Iris pigment epithelial cell (primary cell): ENCODE measurements at places on chromosomes 2 and 18.

GRCh38 chr2:26563686-26564085 is 77.5 kb downstream of the CIB4 start:
- no peak for DNase-seq

GRCh38 chr18:770583-770961 is 41.5 kb downstream of the YES1 start:
- no peak for DNase-seq

GRCh38 chr2:135150725-135151124 is 98.6 kb downstream of the RAB3GAP1 start:
- peak; percentile 26 for DNase-seq

GRCh38 chr2:127200962-127201361 is 19.1 kb downstream of the CYP27C1 start:
- no peak for DNase-seq

- DNase-seq: peak; percentile 12
Observed at GRCh38 chr2:171793691-171794678, 100.1 kb downstream of the SLC25A12 start.

GRCh38 chr2:88400037-88400767 is 52.3 kb downstream of the FOXI3 start:
- no peak for DNase-seq

- peak; percentile 16 for DNase-seq
Observed at GRCh38 chr2:177433402-177433801, 40.8 kb downstream of the AGPS start.

GRCh38 chr18:48020337-48021250 is 90.1 kb upstream of the SMAD2 start:
- no peak for DNase-seq

- no peak for DNase-seq
Observed at GRCh38 chr2:30577151-30577550, 130.1 kb downstream of the LCLAT1 start.

DNA sequence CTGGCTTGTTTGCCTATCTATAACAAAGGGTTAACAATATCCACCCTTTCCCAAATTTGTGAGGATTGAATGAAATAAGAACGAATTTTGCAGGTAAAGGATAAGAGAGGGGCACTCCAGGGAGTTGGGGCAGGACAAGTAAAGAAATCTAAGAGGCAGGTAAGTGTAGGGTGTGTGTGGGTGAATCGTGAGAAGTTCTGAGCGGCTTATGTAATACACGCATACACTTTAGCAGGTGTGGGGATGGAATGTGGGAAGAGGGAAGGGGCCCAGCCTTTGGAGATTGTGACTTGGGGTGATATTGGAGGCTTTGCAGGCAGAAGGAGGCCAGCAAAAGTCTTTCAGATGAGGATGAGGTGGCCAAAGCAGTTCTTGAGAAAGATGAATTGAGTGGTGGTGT is 83.2 kb upstream of the AQP4 start:
- no peak for DNase-seq

DNA sequence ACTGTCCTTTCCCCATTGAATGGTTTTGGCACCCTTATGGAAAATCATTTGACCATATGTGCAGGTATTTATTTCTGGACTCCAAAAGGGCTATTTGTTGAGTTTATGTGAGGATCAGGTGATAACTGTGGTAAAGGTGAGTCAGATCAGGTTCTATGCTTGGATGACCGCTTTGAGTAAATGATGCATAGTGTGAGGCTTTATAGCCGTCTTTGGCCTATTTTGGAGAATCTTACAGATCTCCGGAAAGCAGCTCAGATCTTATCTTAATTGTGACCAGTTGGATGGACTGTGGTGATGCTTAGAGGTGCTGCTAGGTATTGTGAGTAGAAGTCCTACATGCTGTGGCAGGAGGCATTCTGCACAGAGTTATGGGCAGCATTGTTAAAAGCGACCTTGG is 126.2 kb downstream of the METTL8 start:
- DNase-seq: no peak

- DNase-seq: no peak
Observed at GRCh38 chr2:99886418-99886817, 256.0 kb downstream of the AFF3 start.

- no peak for DNase-seq
Observed at GRCh38 chr2:32806857-32807256, 139.9 kb upstream of the LTBP1 start.

DNA sequence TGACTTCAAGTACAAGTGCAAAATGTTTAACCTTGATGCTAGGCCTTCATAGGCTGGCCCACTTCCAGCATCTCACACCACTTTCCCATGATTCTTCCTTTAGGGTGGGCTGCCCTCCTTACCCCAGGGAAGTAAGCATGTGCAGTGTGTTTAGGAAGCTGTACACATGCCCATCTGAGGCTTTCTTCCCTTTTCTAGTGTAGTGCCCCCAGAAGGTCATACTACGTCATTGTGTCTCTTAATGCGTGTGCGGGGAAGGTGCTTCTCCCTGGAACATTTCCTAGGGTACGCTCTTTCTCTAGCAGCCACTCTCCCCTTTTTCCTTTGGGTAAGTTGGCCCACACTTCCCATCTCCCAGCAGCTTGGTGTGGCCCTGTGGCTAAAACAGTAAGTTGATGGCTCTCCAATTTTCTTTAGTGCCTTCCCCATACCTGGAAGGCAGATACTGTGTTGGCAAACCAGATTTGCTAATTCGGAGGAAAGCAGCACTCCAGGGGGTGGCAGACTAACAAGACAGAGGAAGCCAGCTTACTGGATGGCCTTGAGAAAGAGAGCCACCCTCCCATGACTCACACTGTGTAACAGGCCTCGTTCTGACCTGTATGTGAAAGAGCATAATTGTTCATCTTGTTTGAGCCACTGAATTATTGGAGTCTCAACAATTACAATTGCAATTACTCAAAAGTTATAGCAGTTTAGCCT is 1.1 kb upstream of the SULT6B1 start:
- DNase-seq: peak; percentile 97

DNA sequence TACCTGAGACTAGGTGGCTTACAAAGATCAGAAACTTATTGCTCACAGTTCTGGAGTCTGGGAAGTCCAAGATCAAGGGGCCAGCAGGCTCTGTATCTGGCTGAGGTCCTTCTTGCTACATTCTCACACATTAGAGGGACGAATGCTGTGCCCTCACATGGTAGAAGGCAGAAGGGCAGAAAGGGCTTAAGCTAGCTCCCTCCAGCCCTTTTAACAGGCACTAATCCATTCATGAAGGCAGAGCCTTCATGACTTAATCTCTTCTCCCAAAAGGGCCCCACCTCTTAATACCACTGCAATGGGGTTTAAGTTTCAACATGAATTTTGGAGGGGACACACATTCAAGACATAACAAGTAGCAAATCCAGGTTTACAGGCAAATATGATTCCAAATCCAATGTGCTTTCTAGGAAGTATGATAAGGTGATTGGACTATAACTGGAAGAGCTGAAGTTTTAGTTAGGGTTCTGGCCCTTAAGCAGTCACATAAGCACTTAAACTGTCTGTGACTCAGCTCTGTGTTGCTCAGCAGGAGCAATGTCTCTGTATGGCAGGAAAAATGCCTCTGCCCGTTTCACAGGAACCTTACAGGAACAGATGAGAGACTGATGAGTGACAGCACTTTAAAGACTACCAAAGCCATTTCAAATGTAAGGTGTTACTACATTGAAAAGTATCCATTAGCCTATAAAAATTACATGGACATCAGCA is 119.6 kb upstream of the PTPRM start:
- DNase-seq: peak; percentile 52

GRCh38 chr2:67839242-67839641 is 223.6 kb downstream of the C1D start:
- peak; percentile 34 for DNase-seq

DNA sequence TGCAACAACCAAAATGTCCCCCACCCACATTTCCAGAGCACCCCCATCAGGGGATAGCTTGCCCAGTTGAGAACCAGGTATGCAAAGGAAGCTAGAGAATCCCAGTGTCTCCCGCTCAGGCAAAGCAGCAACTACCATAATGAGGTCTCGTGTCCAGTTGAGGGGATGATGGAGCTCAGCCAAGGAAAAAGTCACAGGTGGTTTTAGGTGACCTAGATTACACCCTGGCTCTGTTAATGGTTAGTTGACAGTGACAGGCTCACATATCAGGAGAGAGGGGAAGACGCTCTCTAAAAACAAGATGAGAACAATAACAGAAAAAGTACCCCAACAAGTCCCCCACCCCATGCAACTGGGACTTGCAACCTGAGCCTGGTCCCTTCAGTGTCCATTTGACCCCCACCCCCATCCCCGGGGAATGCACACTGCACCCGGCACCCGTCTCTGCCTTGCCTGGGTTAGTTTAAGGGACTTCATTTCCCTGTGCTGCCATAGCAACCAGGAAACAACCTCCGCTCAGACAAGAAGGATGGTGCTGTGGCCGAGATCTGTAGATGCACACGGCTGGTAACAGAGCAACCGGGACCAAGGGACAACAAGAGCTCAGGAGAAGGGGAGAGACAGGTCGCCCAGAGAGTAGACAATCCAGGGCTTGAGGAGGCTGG is at the start of gene KIAA2012:
Gene KIAA2012, plus strand, starts transcription at position 519 of the 665 bp plus-strand sequence. CDS start 373 bp downstream, outside the sequence.
- peak; percentile 4 for DNase-seq

- DNase-seq: no peak
Observed at GRCh38 chr2:148640767-148641166, 3.8 kb upstream of the EPC2 start.

GRCh38 chr2:139077099-139077737 is 297.0 kb upstream of the NXPH2 start:
- DNase-seq: no peak

DNA sequence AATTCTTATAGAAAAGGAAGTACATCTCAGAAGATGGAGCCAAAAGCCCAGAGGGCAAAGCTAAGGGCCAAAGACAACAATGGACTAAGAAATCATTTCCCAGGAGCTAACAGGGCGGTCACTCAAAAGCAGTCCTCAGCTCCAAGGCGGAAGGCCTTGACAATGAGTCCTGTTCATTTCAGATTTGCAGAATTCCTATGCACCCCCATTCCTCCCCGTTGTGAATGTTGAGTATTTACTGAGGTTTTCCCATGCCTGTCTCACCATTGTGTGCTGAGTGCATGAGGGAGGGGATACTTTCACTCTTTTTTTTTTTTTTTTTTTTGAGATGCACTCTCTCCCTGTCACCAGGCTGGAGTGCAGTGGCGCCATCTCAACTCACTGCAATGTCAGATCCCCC is 18.8 kb upstream of the DTNB start:
- DNase-seq: peak; percentile 10

DNA sequence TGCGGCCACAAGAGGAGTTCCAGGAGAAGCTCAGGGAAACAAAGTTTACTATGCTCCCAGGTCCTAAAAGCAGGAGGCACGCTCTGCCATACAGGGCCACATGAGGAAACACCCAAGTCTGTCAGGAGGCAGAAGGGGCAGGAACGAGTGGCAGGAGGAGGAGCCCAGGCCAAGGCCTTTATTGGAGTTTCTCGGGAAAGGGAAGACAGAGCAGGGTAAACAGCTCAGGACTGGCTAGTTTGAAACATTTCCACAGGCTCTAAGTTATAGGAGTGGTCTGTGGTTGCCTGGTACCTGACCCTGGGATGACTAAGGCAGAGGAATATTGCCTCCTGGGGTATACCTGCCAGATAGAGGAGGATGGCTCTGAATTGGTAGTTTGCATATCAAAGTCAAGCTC is 3.7 kb upstream of the ZNF638 start:
- no peak for DNase-seq

DNA sequence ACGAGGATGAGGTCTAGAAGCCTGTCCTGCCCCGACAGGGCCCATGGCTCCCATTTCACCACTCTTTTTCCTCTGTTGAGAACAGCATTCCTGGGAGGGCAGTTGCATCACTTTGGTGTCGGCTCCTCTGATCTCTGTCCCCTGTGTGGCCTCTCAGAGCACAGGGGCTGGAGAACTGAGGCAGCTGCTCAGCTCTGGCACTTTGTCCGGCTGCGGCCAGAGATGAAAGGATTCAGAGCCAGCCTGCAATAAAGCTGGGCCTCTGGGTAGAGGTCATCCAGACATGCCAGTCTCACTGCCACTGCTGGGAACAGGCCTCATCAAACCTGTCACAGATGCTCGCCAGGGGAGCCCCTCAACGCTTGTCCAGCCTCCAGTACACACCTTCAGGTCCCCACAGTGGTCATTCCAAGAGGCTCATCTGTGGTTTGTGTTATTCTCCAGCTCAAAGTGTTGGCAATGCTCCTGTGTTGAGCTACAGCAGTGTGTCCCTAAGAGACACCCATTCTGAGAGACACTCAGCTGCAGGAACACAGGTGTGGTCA is 13.1 kb upstream of the ROCK2 start:
- peak; percentile 18 for DNase-seq

GRCh38 chr2:229027353-229028105 is 243.6 kb downstream of the PID1 start:
- no peak for DNase-seq

GRCh38 chr2:108621087-108621559 is 86.9 kb downstream of the LIMS1 start:
- DNase-seq: peak; percentile 57

- no peak for DNase-seq
Observed at GRCh38 chr2:239388236-239389151, 12.3 kb downstream of the HDAC4 start.

- no peak for DNase-seq
Observed at GRCh38 chr2:232875256-232876121, 5.4 kb downstream of the SNORC start.

DNA sequence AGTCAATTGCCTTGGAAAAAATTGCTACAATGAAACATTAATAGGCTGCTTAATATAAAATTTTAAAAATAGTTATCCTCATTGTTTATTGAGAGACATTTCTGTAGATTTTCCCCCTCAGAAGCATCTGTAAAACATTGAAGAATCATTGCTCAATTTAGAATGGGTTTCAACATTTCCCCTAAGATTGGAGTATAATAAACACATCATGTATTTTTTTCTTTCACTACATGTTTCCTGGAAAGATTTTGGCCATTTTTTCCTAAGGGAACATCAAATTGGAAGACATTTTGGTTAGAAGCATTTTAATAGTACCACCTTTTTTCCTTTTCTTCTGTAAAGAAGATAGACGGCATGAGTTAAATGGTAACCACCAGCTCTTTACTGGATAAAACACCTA is 443.2 kb upstream of the SPHKAP start:
- no peak for DNase-seq

DNA sequence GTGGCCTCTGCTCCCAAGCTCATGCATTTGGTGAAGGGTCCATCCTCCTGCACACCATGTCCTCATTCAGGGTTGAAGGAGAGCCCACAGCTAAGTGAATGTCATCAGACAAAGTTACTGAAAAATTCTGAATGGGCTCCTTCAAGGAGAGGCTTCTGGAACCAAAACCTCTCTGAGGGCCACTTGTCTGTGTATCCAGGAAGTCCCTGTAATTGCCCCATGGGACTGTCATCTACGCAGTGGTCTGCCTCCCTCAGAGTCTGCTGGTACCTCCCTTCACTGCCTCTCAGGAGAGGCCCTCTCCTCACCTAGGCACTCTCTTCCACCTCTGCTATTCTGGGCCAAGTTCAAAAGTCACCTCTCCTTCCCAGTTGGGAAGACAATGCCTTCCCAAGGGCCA is 68.0 kb downstream of the SLC4A5 start:
- no peak for DNase-seq

DNA sequence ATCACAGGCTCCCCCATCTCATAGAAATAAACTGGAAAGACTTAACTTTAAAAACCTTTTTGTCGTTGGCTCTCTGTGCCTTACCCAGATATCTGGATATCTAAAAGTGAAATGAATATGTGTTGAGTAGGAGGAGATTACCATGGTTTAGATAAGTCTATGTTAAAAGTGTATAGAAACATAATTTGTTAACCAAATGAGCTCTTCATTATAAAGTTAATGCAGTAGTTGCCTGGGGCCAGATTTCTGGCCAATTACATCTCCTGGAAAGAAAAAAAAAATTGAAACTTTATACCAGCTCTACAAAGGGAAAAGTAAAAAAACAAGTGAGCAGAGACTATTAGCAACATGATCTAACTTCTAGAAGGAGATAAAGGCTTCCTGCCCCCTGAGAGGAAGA is 259.6 kb upstream of the UBE2E3 start:
- DNase-seq: no peak

GRCh38 chr2:200862532-200863000 is 1.9 kb downstream of the CLK1 start:
- DNase-seq: peak; percentile 84
